Kidney epithelial cell (primary cell): ENCODE measurements at places on chromosomes 2 and 18. TPM values are rescaled to one million over a fixed set of nuclear protein-coding genes. Genes with fewer than 3 reads are reported as not detected.

Gene PKDCC
- 6.6 and 8.5 TPM in 2 replicates for total RNA-seq

Gene RAPGEF4
- 0.71 and 1.0 TPM in 2 replicates for total RNA-seq

GRCh38 chr18:57839942-57840381 is 36.8 kb upstream of the ATP8B1 start:
- no peak for DNase-seq

- no peak for DNase-seq
These were observed 30.2 kb upstream of the MAPRE2 start for GRCh38 chr18:35010993-35011392.

Gene TEX44
- total RNA-seq, result not detected in 2 replicates
